Kidney tubule cell (primary cell): ENCODE measurements at places on chromosomes 7 and 10.
A peak's percentile ranks its signal among the peaks of the same experiment; 100 is the strongest.

DNA sequence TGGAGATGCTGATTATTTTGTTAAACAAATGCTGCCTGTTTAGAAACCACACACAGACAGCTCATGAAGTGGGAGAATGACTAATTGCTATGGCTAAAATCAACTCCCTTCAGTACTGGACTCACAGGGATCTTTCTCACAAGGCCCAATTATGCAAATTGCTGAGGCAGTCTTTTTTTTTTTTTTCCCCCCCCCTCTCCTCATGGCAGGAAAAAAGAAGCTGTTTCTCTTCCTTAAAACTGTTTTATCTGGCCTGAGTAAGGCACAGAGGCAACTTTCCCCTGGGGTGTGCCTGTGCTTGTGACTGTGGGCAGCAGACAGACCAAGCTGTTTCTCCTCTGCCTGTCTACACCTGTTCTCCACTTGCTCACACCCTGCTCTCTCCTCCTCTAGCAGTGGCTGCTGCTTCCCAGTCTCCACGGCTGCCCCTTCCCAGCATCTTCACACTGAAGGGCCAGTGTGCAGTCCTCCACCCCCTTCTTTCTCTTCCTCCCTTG is 65.4 kb upstream of the STEAP1B start:
- DNase-seq = peak; percentile 95

GRCh38 chr10:31118556-31118955 is 86.9 kb upstream of the ZNF438 start:
- DNase-seq = peak; percentile 90

DNA sequence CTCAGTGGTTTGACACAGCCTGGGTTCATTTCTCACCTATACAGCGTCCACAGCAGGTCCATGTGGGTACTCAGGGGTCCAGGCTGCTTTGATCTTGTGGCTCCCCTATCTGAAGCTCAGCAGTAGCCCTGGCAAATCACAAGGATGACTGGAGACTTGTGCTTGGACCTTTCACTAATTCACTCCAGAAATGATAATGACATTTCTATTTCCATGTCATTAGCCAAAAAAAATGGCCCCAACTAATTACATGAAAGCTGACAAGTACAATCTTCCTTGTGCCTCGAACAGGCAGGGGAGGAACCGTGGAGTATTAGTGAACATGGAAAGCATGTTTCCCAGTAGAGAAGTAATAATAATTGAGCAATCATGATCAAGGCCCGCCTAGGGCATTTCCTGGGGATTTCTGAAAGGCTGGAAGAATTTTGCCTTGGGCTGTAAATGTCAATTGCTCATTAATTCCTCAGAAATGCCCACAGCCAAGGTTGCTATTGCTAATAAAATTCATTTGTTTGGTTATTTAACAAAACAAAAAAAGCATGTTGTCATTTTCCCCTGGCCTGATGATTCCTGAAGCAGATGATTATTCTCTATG is 586.1 kb downstream of the SDK1 start:
- no peak for DNase-seq

GRCh38 chr7:121101621-121102020 is 113.1 kb downstream of the CPED1 start:
- DNase-seq = no peak

- no peak for DNase-seq
These were observed 50.1 kb downstream of the IPMK start for GRCh38 chr10:58217612-58218011.

DNA sequence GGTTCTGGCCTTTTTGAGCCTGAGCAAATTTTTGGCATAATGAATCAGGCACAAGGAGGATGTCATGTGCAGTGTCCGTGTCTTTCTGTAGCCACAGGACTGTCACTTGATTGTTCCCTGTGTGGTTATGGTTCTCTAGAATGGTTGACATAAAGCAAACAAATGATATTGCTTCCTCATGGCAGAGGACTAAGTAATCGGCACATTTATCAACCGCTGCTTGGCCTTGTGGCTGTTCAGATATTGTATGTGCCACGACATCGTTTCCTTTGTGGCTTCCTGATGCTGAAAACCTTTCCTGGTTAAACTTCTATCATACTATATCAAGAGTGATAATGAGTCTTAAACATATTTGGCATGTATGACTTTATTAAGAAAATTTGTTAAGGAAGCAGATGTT is 598.8 kb downstream of the SUGCT start:
- DNase-seq = peak; percentile 62

GRCh38 chr10:24722131-24722675 is 1.5 kb downstream of the ARHGAP21 start:
- DNase-seq = no peak

- no peak for DNase-seq
These were observed 89.0 kb downstream of the TRIM24 start for GRCh38 chr7:138549082-138549481.

DNA sequence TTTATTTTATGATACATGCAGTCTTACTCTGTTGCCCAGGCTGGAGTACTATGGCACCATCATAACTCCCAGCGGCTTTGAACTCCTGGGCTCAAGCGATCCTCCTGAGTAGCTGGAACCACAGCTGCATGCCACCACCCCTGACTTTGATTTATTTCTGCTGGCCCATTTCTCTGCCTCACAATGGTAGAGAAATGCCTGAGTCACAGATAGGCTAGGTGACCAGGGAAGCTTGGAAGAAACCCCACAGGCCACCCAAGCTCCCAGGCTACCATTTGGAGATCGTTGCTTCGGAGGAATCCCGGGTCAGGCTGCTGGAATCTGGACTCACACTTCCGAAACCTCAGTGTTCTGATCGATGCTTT is 17.4 kb upstream of the BAIAP2L1 start:
- DNase-seq = peak; percentile 61

DNA sequence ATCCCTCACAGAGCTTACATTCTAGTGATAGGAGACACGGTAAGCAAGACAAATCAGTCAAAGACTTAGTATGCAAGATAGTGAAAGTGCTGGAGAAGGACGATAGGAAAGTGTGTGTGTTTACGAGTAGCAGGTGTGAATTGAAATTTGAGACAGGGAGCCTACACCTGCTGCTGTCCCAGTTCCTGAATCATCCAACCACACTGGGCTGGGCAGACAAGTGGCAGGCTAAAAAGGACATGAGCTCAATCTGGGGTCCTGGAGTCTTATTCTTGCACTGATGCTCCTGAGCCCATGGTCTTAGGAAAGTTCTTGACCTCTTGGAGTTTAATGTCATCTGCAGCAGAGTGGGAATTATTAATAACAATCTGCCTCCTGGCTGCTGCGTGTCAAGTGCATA is 16.2 kb downstream of the RBP3 start:
- no peak for DNase-seq

- DNase-seq = peak; percentile 81
These were observed 367.9 kb upstream of the MBL2 start for GRCh38 chr10:53140506-53140905.

DNA sequence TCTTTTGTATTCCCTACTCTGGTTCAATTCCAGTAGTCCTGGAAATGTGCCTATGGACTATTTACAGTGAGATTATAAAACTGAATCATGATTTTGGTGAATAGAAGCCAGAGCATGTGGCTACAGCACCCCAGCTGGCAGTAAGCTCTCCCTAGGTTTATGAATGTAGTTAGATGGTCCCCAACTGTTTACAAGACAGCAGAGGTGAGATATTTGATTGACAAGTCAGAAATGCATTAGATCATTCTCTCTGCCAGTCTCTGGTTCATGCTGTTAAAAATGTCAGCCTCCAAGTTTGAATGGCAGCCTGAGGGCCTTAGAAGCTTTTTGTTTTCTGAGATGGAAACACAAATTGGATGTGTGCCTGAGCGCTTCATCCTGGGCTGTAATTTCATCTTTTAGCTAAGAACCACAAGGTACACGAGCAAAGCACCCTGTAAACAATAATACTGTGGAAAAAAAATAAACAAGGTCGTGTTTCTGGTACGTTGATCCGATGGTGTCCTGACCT is 85.0 kb downstream of the BTRC start:
- no peak for DNase-seq

DNA sequence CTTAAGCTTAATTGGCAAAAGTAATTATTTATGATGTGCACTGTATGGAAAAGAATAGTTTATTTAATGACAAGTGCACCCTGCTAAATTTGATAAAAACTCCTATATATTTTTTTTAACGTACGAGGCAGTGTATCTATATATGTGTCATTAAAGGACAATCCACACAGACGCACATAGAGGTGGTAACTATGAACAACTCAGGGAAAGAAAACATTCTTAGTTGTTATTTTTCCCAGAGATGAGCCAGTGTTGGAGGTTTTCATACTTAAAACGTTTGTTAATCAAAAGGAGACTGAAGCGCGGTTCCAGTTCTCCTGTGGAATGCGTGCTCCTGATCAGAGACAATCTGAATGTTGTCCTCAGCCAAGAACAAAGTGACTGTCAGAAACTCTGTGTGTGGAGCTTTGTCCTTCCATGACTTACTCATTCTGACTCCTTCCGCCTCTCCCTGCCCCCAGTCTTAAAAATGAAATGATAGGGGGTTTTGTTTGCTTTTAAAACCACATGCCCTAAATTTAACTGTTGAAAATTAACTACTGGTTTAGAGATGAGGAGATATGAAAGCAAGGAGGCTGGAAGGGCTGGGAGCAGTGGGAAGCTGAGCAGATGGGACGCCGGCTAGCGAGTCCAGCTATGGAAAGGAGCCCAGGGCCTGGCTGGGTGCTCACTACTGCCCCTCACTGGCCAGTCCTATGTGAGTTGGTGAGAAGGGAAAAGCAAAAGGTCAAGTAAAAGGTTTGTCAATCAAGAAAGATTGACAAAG is 99.6 kb downstream of the SVIL start:
- peak; percentile 98 for DNase-seq

DNA sequence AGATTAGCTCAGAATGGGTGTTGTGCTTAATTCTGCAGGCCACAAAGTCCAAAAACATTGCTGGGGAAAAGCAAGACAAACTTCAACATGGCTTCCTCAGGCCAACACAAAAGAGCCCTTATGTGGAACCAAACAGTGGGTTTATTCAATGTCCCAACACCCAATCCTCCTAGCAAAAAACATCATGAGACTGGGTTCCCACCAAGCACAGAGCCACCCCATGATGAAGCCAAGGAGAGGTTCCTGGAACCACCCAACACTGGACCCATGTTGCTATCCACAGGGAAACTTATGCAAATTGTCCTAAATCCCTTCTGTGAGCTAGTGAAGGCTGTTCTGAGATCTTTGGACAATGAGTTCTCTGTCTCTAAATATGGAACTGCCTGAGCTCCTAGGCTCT is 24.0 kb downstream of the SLC25A13 start:
- DNase-seq = no peak

- DNase-seq = peak; percentile 5
These were observed 110.6 kb upstream of the IMMP2L start for GRCh38 chr7:111672901-111673300.

GRCh38 chr7:128922496-128923410 is 12.2 kb upstream of the KCP start:
- DNase-seq = no peak

DNA sequence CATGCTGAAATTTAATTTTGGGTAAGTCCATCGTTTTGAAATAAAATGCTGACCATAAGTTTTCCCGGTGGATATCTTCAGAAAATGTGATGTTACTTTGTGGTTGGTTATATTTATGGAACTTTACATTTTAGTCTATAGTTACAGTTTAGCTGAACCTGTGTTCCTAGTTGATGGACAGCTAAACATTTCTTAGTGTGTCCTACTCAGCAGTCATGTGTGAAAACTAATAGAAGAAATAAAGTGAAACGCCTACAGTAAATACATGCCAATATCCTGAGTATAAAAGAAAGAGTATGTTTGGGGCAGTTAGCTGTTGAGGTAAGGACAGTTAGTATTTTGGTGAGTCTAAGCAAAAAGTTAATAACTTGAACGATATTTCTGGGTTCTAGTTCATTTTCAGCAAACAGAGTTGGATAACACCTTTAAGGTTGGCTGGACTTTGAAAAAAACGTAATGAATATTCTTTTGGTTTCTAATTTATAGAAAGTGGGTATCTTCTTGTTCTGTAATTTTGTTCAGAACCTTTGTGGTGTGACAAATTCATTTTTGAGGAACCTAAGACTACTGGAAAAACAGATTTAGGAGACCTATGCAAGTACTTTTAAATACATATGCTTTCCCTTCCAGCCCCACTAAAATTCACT is 28.7 kb downstream of the LCOR start:
- no peak for DNase-seq

DNA sequence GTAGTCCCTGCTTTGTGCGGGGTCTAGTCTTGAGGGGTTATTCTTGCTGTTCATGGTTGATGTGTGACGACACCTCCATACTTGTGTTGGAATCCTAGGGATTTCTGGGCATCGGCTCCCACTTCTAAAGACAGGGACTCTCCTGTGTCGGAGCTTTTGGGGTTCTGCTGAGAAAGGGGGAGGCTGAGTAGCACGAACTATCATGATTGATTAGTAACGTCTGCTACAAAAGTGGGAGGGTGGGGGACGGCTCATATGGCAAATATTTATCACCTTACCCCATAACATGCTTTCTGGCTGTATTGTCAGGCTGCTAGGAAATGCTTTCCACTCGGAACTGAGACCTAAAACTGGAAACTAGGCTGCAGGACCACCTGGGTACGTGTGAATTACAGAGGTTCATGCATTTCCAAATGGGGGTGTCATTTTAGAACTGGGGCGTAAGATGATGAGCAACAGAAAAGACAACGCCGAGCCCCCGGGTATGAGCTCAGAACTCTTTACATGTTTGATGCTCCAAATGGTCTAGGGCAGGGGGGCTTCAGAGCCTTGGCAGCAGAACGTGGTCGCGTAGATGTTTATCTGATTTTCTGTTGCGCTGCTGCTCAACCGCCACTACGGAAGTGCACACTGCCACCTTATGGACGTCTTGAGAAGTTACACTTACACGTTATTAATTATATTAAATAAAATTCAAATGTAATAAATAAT is 15.1 kb upstream of the NME8 start:
- peak; percentile 44 for DNase-seq

DNA sequence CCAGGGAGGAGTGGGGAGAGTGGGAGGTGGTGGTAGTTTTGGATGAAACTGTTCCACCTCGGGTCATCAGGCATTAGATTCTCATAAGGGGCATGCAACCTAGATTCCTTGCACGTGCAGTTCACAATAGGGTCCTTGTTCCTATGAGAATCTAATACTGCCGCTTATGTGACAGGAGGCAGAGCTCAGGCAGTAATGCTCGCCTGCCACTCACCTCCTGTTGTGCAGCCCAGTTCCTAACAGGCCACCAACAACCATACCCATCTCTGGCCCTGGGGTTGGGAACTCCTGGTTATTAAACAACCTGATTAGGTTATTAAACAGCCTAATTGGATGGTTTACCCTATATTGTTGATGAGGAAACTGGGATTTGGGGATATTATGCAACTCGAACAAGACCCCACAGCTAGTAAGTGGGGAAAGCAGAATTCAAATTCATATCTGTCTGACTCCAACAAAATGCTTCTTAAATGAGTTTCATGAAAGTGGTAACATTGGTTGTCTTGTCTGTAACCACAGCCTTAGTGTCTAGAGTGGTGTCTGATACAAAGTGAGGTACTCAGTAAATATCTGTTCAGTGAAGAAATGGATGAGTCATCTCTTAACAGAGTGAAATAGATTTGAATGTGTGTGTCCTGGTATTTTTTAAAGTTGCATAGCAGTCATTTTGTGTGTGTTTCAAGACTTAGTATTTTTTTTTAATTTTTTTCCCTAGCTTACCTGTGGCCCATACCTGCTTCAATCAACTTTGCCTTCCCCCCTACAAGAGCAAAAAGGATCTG is 101.6 kb downstream of the HECTD2 start:
- peak; percentile 85 for DNase-seq
